ENCODE measurements at places on chromosomes 12 and 14. TPM values are rescaled to one million over a fixed set of nuclear protein-coding genes. Genes with fewer than 3 reads are reported as not detected.

The SIX6 gene
- total RNA-seq = not detected

The PLA2G1B gene
- total RNA-seq = not detected

The LGR5 gene
- not detected for total RNA-seq

The SMCO2 gene
- not detected for total RNA-seq

The MANSC1 gene
- total RNA-seq = 0.92 TPM

The MBIP gene
- total RNA-seq = 24.8 TPM

The GNPTAB gene
- total RNA-seq = 4.9 TPM

The RFX4 gene
- not detected for total RNA-seq

The NKX2-1 gene
- total RNA-seq = not detected

The NTS gene
- total RNA-seq = not detected

The RPGRIP1 gene
- total RNA-seq = not detected

The CLBA1 gene
- total RNA-seq = 10.8 TPM

The NEDD1 gene
- total RNA-seq = 118 TPM

The GCH1 gene
- total RNA-seq = 1.1 TPM

The SIX4 gene
- 3.1 TPM for total RNA-seq

The AMDHD1 gene
- not detected for total RNA-seq

The SOAT2 gene
- not detected for total RNA-seq

The TMPRSS12 gene
- total RNA-seq = not detected

The ETFBKMT gene
- total RNA-seq = 20.9 TPM

The MAP3K12 gene
- 5.7 TPM for total RNA-seq

The BIN2 gene
- total RNA-seq = not detected

The LAG3 gene
- total RNA-seq = 0.17 TPM

The AQP6 gene
- not detected for total RNA-seq

The CYP46A1 gene
- total RNA-seq = not detected

The TSPAN8 gene
- total RNA-seq = not detected

The ESR2 gene
- not detected for total RNA-seq

The KLRD1 gene
- not detected for total RNA-seq

The BCL2L2 gene
- total RNA-seq = 7.1 TPM

The RAPGEF3 gene
- 6.1 TPM for total RNA-seq
